T-cell (primary cell): ENCODE measurements at places on chromosomes 5 and 9. TPM values are rescaled to one million over a fixed set of nuclear protein-coding genes. Genes with fewer than 3 reads are reported as not detected.

The PCDHA1 gene
- total RNA-seq: not detected

The SPATA31A7 gene
- not detected for total RNA-seq

The PCDHGC3 gene
- 0.26 TPM for total RNA-seq

The ZNF367 gene
- total RNA-seq: 4.0 TPM

The GNA14 gene
- total RNA-seq: not detected
